ENCODE measurements at places on chromosomes 1 and 21.
A peak's percentile ranks its signal among the peaks of the same experiment; 100 is the strongest.

DNA sequence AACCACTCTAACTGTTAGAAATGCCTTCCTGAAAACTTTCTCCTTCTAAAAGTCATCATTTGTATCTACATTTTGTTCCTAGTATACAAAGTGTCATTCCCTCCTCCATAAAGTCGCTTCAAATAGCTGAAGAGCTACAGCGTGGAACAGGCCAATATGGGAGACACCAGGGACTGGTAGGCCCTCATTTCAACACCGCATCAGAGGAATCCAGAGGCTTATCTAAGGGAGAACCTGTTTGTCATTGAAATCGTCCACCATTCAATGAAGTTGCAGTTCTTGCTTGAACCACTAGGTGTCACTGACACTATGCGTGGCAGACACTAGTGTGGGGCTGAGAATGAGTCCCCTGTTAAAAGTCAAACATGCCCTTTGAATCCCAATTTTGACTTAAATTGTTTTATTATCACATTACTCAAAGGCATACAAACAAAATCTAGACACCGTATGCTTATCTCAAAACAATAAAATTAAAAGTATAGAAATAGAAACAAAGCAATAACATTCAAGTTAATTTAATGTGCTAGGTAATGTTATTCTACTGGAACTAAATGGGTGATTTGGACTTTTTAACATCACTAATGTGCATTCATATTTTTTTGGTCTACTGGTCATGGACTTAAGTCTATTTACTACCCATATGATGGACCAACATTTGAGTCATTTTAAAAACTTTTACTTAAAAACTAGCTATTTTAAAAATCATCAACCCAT, 182.3 kb downstream of the FCRL5 start:
- peak; percentile 40 for DNase-seq

GRCh38 chr1:38062361-38063288, 16.0 kb upstream of the POU3F1 start:
- DNase-seq: no peak

DNA sequence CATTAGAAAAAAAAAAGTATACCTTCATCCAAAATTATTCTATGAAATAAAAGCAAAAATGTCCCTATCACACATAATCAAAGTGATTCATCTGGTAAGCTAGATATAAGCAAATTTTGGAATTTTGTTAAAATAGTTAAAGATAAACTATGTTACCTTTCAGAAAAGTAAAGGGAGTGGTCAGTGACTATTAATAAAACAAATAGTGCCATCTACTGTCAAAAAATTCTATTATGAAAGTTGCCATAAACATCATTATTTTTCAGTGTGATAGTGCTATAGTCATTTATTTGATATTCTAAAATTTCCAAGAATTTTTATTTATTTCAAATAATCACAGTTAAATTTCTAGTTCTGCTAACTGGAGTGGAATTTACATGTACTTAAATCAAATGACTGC, 803.7 kb downstream of the KCNT2 start:
- DNase-seq: no peak

GRCh38 chr1:42966688-42967612, 8.3 kb upstream of the SLC2A1 start:
- peak; percentile 76 for DNase-seq

DNA sequence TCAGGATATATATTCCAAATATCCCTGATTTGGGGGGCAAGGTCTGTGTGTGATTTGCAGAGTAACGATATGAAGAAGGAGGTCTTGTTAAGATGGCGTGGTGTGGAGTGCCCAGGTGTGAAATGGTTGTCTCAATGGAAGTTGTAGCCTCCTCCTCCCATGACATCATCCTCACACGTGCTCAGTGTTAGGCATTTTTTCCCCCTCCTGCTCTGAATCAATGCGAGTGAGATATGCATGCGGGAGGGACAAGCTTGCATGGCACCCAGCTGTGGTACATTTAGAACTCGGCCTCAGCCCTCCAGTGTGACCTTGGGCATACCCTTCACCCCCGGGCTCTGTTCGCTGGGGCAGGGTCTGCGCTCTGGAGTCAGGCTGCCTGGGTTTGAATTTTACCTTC, 55.6 kb downstream of the B3GALT5 start:
- no peak for DNase-seq

GRCh38 chr1:207857447-207857846, 53.5 kb downstream of the CD34 start:
- no peak for DNase-seq
